ENCODE measurements at places on chromosomes 6 and 20.
A peak's percentile ranks its signal among the peaks of the same experiment; 100 is the strongest.

GRCh38 chr6:96016334-96017069 lies 728 bp downstream of the FUT9 start:
- no peak for DNase-seq

DNA sequence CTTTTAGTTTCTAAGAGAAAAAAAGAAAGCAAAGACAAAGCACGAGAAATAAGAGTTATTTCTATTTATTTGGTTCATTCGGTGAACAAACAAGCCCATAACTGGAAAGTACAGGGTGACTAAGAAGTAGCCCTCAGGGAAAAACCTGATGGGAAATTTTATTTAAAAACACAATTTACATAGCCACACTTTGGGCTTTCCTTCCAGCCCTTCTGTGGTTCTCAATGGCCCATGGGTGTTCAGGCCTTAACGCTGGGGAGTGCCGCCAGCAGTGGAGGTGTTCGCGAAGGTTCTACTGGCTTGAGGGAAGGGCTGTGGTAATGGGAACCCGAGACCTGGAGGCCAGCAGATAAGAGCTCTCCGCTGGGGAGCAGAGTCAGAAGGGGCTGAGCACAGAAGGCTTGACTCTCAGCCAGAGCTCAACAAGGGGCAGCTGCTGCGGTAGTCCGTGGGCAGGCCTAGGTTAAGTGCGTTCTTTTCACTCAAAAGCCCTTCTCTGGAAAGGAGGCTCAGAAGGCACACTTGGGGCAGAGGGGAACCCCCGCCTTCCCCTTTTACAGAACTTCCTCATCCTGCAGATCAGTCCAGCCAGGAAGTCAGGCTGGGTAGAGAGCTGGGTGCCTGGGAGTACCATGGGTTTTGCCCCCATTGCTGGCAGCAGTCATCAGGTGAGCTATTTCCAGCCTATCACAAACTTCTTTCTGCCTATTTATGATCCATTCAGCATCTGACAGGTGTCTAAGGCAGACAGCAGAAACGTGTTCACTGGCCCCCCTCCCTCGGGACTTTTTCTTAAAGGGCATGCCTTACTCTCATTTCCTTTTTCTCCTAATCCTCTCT lies 8.8 kb upstream of the CD83 start:
- peak; percentile 86 for DNase-seq

DNA sequence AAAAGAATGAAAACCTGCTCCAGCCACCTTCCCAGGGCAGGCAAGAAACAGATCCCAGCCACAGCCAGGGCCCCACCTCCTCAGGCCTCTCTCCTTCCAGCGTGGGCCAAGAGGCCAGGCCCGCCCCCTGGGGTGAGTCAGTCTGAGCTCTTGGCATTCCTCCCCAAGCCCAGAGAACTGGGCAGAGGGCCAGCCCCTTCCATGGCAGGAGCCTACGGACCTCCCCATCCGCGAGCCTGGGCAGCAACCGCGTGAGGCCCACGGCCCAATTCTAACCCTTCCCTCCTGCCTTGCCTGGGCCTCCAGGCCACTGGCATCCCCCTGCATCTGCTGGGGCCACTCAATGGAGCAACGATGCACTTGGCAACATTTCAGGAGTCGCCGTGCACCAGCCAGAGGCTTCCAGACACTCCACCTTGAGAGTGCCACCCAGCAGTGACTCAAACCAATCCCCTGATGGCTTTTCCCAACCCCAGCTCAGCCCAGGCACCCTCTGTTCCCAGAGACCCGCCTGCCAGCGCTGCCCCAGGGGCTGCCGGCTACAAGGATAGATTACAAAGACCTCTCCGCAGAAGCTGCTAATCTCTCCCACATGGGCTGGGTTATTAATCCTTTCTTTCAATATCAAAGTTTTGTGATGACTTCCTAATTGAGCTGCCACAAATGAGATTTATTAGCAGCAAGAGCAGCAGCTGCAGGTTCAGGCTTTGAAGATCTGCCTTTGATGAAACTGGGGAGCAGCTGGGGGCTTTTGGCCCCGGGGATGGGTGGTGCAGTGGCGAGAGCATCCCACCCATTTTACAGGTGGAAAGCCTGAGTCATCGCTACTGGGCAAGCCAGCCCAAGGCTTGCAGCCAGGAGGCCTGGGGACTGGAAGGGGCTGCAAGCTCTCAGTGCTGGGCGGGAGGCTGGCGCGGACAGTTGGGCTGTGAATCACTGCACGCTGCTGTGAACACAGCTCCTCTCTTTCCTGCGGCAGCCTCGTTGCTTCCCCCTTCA lies 85.7 kb downstream of the NFATC2 start:
- DNase-seq, result no peak

GRCh38 chr6:16322666-16323312 lies 84.4 kb downstream of the GMPR start:
- DNase-seq, result peak; percentile 80

DNA sequence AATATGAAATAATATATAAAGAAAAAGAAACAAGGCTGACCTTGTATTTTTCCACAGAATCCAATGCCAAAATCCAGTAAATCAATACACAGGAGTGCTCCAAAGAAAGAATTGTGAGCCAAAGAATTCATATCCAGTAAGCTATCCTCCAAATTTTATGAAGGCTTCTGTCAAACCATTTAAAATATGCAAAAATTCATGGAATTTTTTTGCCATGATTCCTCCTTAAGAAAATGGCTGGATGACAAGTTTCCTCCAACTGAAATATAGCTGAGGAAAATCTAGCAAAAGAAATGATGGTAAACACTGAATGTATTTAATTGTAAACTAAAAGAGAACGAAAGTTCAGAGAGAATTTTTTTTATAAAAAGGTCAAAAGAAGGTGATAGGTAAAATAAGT lies 290.3 kb downstream of the UBE3D start:
- no peak for DNase-seq

GRCh38 chr6:6348256-6348655 lies 27.8 kb upstream of the F13A1 start:
- no peak for DNase-seq

GRCh38 chr6:136315594-136315993 lies 25.9 kb upstream of the BCLAF1 start:
- no peak for DNase-seq

DNA sequence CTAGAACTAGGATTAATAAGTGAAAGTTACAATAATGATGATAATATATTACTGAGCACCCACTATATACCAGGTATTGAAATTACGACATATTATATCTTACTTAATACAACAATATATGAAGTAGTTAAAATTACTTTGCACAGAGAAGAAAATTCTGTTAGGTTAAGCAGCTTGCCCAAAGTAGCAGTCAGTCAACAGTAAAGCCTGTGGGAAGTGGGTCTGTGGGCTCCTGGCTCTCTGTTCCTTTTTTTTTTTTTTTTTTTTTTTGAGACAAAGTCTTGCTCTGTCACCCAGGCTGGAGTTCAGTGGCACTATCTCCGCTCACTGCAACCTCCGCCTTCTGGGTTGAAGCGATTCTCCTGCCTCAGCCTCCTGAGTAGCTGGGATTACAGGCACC lies 4.8 kb upstream of the GTF2H4 start:
- DNase-seq, result no peak

- no peak for DNase-seq
These were observed 85.3 kb upstream of the HIVEP1 start for GRCh38 chr6:11926594-11927407.

DNA sequence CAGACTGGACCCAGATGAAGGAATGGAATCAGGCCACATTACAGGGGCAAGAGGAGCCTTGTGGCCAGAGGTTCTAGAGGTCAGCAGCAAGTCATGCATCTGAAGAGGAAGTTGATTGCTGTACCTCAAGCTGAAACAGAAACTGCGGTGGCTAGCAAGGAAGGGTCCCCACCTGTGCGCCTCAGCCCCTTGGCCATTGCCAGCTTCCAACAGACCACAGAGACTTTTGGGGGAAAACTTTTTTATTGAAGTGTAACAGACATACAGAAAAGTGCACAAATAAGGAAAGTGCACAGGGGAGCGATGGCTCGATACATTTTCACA lies 26.8 kb upstream of the SLC9A8 start:
- peak; percentile 26 for DNase-seq

DNA sequence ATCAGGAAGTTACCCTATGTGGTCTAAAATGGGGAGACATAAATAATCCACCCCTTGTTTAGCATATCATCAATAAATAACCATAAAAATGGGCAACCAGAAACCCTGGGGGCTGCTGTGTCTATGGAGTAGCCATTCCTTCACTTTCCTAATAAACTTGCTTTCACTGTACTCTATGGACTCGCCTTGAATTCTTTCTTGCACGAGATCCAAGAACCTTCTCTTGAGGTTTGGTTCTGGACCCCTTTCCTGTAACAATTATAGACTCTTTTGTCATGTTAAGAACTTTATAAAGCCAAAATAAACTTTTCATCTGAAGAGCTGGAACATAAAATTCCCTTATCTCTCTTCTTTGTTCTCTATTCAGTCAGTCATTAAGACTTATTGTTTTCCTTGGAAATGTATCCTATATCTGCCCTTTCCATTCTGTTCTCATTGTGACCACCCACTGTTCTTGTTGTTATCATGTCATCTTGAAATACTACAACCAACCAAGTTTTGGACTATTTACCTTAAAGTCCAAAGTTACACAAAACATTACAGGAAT lies 29.3 kb upstream of the ZBTB24 start:
- no peak for DNase-seq

DNA sequence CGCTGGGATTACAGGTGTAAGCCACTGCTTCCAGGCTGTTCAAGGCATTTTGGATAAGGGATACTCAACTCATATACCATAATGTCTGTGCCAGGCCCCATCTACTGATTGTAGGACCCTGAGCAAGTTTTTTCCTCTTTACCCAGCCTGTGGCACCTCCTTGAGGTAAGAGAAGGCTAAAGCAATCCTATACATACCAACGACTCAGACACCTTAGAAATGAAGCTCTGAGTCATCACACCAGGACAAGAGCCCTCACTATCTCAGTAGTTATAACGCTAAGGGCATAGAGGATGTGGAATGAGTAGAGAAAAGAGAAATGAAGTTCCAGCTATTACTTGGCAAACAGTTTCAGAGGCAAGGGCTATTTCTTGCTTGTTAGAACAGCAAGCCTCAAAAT lies 16.9 kb downstream of the NDRG3 start:
- DNase-seq, result no peak

GRCh38 chr6:74936886-74937285 lies 269.0 kb downstream of the COL12A1 start:
- no peak for DNase-seq

DNA sequence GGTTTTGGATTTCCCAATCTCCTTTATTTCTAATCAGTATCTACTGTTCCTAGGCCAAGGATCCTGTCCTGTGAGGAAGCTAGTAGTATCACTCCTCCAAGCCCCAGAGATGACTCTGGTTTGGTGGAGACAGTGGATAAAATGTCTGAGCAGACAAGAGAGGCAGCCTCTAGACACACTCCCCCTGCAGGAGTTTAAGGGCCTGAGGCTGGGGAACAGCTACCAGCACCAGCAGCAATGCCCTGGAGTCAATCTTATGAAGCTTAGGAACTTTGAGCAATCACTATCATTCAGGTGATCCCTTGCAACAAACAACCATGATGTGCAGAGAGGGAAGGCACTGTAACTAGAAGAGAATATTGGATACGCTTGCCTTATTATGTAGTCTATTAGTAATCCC lies 384.7 kb upstream of the ID4 start:
- no peak for DNase-seq

DNA sequence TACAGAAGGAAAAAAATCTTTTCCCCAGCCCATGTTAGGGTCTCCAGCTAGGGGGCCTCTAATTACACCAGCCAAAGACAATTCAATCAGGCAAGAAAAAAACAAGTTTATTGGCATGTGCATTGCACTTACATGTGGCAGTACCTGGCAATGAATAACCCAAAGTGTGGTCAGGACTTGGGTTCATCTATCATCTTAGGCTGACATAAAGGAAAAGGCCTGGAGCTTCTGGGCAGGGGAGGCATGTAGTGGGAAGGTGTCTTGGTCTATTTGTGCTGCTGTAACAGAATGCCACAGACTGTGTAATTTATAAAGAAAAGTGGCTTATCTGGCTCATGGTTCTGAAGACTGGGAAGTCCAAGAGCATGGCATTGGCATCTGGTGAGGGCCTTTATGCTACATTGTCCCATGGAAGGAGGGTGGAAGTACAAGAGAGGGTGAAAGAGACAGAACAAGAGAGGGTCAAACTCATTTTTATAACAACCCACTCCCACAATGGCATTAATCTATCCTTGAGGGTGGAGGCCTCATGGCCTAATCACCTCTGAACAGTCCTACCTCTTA lies 4.4 kb upstream of the PYGB start:
- no peak for DNase-seq

DNA sequence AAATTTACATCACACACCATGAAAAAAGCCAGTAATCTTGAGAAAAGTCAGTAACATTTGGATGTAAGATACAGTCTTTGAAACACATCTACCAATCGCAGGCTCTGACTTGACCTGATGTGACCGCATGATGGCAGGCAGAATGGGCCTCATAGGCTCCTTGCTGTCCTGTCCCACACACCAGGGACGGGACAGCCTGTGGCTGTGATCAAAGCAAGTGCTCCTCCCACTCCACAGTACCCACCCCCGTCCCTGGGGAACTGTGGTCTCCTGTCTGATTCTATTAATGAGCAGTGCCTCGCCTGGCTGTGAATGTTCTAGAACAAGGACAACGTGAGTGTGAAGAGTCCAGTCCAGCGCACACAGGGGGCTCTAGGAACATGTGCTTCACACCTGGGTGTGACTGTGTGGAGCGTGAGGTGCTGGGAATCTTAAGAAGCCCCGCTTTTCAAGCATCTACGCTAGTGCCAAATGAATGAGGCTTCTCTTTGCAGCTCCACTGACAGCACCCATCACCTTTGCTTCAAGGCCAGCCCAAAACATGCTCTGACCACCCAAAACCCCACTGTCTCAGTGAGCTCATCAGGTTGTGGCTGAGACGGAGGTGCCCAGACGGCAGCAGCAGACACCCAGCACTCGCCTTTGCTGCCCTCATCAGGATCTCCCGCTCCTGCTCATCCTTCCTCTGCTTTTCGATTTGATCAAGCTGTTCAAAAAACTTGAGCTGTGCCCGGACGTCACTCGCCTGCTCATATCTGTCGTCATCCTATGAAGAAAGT lies 67.1 kb downstream of the TAF4 start:
- DNase-seq, result no peak

DNA sequence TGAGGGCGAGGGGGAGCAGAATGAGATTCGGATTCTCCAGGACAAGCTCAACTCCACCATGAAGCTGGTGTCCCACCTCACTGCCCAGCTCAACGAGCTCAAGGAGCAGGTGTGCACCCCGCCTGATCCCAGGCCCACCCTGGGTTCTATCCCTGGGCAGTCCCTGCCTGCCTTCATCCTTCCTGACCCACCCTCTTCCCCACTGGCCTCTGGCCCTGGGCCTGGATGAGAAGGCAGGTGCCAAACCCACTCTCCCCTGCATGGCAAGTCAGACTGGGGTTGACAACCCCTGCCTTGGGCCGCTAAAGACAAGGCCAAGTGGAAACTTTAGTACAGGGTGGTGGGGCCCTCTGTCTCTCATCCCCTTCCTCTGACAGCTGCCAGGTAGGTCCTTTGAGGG lies 16.5 kb downstream of the UQCC2 start:
- no peak for DNase-seq

DNA sequence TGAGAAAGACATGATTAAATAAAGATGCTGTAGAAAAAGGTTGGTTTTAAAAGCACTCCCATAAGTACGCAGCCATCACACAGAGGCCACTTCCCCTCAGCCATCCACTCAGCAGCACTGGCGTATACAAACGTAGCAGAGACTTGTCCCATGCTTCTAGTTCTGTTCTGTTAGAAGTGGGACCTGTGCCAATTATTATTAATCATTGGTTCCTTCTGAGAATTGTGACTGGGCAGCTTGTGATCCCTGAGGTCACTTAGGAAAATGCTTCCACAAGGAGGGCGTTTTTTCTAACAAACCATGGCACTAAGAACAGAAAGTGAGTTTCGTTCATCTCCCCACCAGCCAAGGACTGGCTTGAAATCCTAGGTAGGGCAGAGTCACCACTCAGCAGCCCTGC lies 53.9 kb downstream of the FAM120B start:
- no peak for DNase-seq

Measured in germinal center (tissue), 1 donor.